ENCODE measurements at places on chromosomes 11 and 22.

DNA sequence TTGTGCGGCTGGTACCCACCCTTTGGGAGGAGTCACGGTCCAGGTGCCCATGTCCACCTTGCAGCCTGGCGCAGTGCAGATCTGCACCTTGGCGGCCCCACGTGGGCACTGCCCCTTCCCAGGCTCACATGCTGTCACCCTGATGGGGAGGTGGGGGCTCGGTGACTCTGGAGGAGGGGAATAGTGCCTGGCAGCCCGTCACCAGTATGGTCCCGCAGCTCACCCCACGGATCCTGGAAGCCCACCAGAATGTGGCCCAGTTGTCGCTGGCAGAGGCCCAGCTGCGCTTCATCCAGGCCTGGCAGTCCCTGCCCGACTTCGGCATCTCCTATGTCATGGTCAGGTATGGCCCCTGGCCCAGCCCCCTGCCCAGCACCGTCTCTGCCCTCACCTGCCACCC is 5.2 kb downstream of the TRPT1 start:
- no peak for DNase-seq

- no peak for DNase-seq
Observed at GRCh38 chr11:212150-213100, 4.9 kb downstream of the RIC8A start.

DNA sequence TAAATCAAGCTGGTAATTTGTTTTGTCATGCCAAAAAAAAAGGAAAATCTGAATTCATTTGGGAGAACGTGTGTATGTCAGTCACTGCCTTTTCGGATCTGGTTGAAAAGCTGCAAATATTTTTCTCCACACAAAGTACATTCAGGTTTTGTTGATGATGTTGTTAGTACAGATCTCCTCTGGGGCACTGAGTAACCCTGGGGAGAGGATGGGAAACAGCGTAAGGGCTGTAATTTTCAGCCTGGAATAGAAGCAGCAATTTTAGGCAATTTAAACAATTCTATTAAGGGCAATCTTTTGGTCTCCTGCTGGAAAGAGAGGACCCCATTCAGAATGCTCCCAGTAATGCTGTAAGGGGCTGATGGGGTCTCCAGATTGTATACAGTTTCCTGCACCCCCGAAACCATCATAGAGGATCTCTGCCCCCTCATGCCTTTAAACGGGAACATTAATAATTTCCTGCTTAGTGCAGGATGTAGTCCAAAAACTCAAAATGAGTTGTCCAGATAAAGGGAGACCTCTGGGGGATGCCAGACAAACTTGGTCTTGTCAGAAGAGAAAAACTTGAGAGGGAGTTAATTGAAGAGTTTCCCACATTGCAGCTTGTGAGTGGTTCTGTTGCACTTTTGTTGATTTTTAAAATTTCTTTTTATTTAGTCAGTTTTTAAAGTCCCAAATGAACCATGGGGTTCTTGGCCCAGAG is 132.3 kb downstream of the COMMD9 start:
- no peak for DNase-seq

DNA sequence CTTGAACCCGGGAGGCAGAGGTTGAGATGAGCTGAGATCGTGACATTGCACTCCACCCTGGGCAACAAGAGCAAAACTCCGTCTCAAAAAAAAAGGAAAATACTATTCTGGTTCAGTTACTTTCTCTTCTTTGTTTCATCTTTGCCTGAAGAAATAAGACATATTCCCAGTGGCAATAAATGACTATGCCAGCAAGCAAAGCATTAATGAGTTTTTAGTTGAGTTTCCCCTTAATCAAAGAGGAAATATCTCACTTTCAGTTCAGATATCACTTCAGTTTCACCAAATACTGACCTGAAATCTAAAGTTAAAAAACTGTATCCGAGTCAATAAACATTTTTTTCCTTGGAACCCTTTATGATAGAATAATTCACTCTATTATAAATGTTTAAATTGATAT is 10.4 kb downstream of the PISD start:
- DNase-seq, result no peak

GRCh38 chr11:27212248-27212780 is 150.7 kb downstream of the CCDC34 start:
- DNase-seq, result no peak

- DNase-seq, result no peak
Observed at GRCh38 chr11:70049045-70049444, 29.1 kb upstream of the ANO1 start.

DNA sequence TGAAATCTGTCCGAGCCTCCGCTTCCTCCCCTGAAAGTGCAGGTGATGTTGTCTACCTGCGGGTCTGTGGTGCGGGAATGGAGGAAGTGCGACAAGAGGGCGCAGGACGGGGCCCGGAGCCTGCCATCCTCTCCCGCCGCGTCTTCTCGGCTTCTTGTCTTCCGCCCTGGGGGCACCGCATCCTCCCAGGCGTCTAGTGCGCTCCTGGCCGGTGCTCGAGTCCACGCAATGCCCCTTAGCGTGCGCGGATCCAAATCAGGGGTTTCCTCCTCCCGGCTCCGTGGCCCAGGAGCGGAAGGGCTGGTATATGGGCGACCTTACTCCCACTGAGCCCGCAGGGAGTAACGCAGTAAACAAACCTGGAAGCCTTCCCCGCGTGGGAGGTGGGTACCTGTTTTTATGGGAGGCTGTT is 405 bp downstream of the SFI1 start:
- no peak for DNase-seq

DNA sequence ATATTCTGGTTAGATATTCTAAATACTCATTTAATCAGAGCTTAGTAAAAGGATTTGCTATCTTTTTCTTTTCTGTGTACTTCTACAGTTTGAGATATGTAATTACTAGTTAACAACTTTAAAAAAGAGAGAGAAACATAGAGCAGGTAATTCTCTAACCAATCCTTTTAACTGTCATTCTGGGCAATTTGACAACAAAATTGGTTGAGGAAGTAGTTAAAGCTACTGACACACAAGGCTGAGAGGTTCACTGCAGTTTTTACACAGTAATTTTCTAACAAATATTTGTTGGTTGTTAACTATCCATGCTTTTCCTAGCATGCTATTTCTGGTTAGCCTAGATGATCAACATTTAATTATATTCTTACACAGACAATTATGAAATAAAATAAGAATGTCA is 3.6 kb downstream of the SOX6 start:
- DNase-seq, result no peak

- DNase-seq, result no peak
Observed at GRCh38 chr11:43576320-43576802, 104.2 kb upstream of the HSD17B12 start.

- DNase-seq, result no peak
Observed at GRCh38 chr11:69865707-69866106, 46.5 kb upstream of the FGF3 start.

GRCh38 chr11:19307498-19307897 is 66.8 kb upstream of the E2F8 start:
- no peak for DNase-seq

DNA sequence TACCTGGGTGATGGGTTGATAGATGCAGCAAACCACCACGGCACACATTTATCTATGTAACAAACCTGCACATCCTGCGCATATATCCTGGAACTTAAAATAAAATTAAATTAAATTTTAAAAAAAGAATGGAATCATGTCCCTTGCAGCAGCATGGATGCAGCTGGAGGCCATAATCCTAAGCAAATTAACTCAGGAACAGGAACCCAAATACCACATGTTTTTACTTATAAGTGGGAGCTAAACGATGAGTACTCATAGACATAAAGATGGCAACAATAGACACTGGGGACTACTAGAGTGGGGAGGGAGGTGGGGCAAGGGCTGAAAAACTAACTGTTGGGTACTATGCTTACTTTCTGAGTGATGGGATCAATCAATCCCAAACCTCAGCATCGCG is 40.9 kb downstream of the CWC15 start:
- DNase-seq, result no peak

DNA sequence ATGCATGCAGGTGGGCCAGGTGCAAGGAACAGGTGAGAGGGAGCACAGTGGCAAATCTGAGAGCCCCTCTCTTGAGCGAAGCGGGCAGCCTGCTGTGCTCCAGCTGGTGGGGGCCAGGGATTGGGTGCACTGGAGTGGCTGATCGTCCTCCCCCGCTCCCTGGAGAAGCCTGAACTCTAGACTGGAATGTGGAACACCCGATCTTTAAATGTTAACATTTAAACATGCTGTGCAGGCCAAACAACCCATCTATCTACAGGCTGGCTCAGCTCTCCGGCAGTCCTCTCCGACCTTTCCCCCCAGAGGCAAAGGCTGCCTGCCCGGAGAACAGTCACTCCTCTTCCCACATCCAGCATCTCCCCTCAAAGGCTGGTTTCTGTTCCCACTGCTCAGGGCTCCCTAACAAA is 5.1 kb downstream of the MRGPRF start:
- DNase-seq, result no peak

GRCh38 chr22:35217527-35217926 is 39.8 kb upstream of the HMGXB4 start:
- DNase-seq, result no peak

- no peak for DNase-seq
Observed at GRCh38 chr11:61776561-61777075, 15.8 kb downstream of the TMEM258 start.

DNA sequence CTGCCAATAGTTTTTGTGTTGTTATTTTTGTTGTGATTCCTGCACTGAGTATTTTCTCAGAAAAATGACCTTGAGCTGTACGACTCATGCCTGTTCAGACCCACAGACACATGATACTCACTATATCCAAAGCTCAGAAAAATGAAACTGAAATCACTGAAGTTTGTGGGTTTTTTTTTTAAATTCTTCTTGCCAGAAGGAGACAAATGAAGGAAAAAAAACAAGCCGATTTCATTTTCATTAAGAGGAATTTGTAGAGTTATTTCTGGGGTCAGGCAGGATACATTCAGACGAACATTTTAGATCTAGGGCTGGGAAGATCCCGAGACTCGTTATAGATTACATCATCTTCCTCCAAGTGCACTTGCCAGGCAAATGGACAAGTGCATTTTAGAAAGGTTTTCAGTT is 60.4 kb downstream of the BMAL1 start:
- DNase-seq, result no peak
